ENCODE measurements at places on chromosomes 16 and 17. TPM values are rescaled to one million over a fixed set of nuclear protein-coding genes. Genes with fewer than 3 reads are reported as not detected.

DNA sequence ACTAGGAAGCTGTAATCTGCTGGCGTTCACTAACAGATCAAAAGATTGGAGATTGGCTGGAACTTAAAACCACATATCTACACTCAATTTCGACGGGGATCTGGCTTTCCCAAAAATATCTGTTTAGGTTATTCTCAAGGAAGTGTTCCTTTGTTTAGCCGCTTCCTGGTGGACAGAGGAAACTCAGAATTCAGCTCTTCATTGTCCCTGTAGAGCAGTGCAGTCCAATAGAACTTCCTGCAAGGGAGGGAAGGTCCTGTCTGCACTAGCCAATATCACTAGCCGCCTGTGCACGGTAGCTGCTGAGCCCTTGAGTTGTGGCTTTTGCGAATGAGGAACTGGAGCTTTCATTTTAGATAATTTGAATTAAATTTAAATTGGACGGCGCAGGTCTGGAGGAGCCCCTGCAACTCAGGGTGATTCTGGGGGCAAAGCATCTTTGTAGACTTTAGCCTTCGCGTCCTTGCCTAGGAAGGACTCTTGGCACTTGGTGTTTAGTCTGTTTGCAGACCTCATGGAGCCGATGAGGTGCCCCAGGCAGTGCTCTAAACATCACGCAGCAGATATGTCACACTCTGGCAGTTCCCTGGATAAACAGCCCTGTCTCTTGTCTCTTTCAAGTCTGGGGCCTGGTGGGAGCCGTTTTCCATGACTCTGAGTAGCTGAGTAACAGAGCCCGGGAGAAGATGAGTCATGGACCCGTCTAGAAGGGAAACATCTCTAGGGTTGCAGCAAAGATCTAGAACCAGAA is 122.2 kb downstream of the CCDC182 start:
- DNase-seq, result no peak

The TP53I13 gene
- total RNA-seq, result 55.8 TPM

- no peak for DNase-seq
These were observed 58.1 kb downstream of the TOX3 start for GRCh38 chr16:52488837-52489289.

The SKA2 gene
- total RNA-seq, result 8.9 TPM

GRCh38 chr16:65831903-65832666 is 534.4 kb upstream of the CDH5 start:
- DNase-seq, result no peak
